ENCODE measurements at places on chromosomes 6 and 20.

DNA sequence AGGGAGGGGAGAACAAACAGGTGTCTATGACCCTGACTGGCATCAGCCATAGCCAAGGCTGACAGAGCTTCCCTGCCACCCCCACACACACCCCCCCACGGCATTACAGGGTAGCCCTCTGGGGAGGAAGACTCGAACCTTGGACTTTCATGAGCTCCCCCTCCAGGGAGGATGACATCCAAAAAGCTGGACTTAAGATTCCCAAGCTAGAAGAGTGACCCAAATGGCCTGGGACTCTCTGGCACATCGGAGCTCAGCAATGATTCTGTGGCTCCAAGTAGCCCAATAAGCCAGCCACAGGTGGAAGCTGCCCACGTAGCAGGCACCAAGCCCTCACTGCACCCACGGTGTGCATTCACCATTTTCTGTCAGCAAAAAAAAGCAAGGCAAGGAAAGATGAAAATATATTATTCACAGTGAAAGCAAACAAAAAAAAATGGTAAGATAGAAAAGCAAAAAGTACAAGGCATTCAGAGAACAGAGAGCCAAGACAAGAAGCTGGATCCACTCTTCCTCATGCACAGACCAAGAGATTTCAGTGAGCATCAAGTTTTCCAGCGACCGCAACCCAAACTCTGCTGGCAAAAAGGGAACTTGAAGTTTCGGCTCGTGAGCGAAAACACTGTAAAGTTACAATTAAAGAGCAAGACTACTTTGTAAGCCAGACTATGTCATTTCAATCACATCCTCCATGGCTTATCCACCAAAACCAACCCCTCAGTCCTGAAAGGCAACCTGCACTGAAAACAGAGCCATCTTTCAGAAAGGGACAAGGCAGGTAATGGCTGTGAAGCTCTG, 10.9 kb downstream of the JAG1 start:
- DNase-seq, result no peak

DNA sequence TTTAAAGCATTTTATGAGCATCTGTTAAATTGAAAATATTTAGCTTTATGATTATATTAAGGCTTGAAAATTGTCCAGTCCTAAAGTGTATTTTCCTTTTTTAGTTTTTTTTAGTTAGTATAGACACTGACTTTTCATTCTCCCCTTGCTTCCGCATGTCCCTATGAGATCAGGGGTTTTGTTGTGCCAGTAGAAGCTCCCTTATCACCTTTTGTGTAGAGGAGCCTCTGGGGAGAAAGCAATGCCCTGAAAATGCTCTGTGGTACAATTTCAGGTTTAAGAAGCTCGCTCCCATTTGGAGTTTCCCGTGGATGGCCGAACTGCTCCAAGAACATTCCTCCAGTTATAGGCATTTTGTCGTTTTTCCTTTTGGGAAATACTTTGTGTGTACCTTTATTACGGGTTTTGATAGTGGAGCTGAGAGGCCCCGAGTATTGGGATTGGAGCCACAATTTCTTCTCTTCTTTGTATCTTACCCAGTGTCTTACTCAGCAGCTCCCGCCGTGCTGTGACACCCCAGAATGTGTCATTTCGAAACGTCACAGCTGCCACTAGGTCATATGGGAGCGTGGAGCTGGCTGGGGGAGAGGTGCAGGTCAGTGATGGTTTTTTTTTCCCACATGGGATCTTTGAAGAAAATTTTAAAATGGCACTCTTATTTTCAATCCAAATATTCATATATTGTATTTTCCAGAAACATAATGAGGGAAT, 49.9 kb downstream of the RPRD1B start:
- no peak for DNase-seq

DNA sequence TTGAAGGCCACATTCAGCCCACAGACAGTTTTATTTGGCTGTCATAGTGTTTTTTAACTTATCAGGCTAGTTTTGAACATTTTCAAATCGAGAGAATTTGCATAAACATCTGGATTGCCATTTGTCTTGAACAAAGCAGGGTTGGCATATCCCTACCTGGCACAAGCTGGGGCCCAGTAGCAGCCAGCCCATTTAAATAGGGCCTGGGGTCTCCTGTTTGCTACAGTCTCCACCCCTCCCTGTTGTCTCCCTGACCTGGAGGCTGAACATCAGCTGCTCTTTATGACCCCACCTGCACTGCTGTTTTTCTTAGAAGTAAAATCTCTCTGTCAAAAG, 10.5 kb downstream of the BCAS4 start:
- no peak for DNase-seq

DNA sequence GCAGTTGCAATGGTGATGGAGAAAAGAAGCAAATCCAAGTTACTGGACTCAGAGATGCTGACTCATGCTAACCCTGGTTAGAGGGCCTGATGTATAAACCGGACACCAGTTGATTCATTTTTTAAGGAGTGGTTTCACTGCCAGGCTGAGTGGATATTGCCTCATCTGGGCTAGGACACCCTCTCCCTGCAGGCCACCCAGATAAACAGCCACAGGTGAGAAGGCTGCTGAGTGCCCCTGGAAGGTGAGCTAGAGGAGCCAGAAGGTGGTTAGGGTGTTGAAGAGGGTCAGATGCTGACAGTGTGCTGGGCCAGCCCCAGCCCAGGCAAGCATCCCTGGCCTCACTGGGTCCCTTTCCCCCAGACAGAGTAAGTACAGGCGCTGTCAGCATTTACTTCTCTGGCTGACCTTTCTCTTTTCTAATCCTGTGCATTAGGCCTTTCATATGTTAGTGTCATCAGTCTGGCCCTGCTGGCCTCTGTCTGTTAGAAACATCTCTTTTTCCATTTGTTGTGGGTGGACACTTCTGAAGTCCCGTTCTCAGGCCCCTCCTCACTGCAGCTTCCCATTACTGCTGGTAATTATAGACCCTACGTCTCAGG, 13.5 kb downstream of the EPB41L1 start:
- DNase-seq, result no peak

GRCh38 chr6:75109765-75110164, 96.1 kb downstream of the COL12A1 start:
- DNase-seq, result no peak
